ENCODE measurements at places on chromosomes 3 and 15. TPM values are rescaled to one million over a fixed set of nuclear protein-coding genes. Genes with fewer than 3 reads are reported as not detected.

- no peak for DNase-seq
Observed at GRCh38 chr15:86973284-86973844, 893.7 kb downstream of the AGBL1 start.

Gene TIMP4
- total RNA-seq: not detected

- peak; percentile 36 for DNase-seq
Observed at GRCh38 chr3:188916934-188917401, 254.8 kb upstream of the TPRG1 start.

DNA sequence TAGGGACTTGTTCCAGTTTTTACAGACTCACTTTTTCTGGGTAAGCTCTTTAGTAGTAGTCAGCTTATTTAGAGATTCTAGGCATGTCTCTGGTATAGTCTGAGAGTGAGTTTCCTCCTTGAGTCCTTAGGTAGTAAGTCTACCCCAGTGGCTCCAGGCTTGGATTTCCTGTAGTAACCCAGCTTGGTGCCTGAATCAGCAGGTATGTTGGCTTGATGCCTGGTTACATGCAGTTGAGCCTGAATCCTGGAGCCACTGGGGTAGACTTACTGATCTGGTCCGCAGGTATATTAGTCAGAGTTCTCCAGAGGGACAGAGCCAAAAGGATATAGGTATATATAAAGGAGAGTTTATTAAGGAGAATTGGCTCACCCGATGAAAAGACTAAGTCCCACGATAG is 85.8 kb upstream of the RBMS3 start:
- no peak for DNase-seq

Gene ADAMTS9
- total RNA-seq: not detected

Gene ROBO2
- total RNA-seq: not detected

GRCh38 chr3:197858598-197858997 is 67.5 kb downstream of the LRCH3 start:
- DNase-seq: no peak

Gene RTP3
- total RNA-seq: not detected

Gene SYNM
- total RNA-seq: 0.43 TPM

Gene FBXL22
- 0.80 TPM for total RNA-seq

- no peak for DNase-seq
Observed at GRCh38 chr3:124315215-124316033, 323.5 kb upstream of the ROPN1 start.

DNA sequence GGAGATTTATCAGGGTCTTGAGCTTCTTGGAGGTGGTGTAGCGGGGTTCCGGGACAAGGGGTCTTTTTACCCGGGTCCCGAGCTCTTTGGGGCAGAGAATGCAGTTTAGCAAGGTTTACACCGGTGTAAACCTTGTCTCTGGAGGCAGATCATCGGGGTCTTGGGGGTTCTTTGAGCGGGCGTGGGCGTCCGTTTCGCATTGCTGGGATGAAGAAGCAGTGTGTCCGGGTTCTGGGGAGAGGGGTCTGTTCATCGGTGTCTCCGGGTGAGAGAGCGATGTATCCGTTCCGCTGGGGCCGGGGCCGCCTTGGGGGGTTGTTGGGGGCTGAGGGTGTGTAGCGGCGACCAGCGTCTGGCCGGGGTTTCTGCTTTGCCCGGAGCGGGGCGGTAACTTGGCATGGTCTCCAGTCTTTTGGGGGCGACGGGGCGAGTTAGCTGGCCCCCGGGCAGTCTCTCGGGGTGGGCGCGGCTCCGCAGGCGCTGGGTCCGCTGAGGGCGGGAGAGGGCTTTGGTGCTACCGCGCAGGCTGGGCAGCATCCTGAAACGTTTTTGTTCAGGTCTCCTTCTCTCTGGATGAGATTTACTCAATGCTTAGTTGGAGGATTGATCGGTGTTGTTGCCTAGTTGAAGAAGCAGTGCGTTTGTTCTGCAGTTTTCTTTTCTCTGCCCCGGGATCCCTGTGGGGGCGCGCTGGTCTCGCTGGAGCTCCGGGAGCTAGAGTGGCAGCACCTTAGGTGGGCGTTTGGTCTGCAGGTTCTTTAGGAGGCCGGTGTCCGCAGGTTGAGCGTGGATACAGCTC is 843 bp downstream of the GLCE start:
- no peak for DNase-seq

DNA sequence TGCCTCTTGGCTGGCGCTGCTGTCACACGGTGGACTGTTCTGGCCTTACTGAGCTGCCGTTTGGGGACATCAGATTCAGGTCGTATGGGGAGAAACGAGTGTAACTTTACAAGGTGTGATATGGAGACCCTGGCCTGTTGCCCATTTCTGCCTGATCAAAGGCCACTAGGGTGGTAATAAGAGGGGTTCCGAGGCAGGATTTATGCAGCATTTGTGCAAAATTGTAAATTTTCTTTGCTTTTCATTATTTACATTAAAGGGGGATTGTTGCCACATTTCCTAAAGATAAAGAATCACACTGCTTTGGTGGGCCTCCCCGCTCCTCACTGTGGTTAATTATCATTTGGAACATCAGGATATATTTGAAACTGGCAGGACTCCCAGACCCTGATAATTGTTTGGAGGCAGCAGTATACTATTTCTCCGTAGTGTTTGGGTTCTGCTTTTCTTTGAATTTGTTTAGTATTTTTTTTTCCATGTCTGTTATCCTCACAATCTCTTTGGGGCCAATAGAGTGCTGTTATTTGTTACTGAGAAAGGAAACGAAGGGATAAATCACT is 891 bp downstream of the NXPE3 start:
- DNase-seq: no peak

- DNase-seq: no peak
Observed at GRCh38 chr3:107928084-107928445, 162.8 kb downstream of the CD47 start.

- no peak for DNase-seq
Observed at GRCh38 chr3:90054311-90054710, 946.9 kb downstream of the EPHA3 start.

DNA sequence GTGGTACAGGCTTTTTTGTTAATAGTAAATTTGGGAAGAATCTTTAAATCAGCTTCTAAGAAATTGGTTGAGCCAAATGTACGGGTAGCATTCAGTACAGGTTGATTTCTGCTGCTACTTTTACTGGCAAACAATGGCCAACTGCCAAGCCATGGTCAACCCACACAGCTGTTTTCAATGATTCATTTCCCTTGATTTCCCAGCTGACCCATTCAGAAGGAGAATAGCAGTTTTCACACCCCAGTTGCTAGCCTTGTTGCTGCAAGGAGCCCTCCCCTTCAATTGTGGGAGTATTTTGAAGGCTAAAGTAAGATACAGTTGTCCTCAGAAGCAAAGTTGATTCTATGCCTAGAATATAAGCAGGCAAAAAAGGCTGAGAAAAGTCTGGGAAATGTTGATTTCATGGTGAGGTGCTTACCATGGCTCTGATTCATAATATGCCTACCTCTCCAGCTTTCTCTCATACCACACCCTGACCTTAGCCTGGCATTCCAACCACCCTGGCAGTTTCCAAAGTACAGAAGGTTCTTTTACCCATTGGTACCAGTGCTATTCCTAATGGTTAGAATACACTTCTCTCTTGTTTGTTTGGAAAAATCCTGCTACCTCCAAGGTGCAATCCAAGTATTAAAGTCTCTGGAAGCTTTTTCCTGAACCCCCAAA is 320.3 kb upstream of the TGFBR2 start:
- no peak for DNase-seq

Gene GOLGA8A
- 158 TPM for total RNA-seq

- no peak for DNase-seq
Observed at GRCh38 chr15:57196865-57197264, 179.4 kb upstream of the CGNL1 start.

GRCh38 chr15:25508369-25509002 is 69.7 kb upstream of the UBE3A start:
- DNase-seq: no peak

DNA sequence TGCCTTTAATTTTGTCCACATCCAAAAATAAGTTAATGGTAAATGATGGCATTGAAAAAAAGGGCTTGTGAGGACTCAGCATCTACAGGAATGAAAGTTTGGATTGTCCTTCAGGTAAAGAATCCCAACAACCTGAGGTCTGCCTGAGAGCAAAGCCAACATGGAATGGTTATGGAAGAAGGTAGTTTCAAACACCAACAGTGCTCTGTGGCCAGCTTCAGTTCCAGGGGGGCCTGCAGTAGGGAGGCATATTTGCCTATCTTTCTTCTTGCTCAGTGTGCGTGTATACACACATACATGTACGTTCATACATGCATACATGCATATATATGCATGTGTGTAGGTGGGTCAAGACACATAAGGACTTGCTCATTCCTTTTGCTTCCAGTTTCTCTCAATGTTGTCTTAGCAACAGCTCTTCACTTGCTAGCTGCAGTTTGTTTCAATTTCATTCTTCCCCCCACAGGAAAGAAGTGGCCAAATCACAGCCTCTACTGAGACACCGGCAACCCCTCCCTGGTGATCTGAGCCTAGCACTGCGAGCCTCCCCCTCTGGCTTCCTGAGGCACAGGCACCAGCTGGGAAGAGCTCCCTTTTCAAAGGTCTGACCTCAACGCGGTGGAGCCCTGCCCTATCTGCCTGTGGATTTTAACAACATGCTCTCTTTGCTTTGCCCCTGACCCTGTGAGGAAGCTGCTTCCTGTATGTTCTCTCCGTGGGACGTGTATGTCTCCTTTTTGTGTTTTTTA is 146.2 kb downstream of the KLF13 start:
- no peak for DNase-seq

DNA sequence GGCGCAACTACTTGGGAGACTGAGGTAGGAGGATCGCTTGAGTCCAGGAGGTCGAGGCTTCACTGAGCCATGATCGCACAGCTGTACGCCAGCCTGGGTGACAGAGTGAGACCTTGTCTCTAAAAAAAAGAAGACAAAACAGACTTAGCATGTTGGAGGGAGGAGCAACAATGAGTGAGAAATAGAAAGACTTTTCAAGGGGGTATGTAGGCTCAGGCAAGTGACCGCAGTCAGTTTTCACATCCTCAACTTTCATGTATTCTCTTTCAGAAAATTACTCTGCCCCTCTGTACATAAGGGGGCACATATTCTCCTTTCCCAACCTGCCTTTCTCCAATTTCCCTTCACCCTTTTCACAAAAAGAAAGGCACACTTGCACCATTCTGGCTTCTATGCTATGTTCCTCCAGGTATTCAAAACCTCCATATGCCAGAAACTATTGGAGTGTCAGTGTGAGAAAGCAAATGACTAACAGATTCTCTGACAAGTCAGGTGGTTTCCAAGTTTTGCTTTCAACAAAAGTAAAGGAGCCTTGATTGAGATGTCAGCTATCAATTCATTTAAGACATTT is 7.6 kb downstream of the NSUN3 start:
- DNase-seq: no peak

DNA sequence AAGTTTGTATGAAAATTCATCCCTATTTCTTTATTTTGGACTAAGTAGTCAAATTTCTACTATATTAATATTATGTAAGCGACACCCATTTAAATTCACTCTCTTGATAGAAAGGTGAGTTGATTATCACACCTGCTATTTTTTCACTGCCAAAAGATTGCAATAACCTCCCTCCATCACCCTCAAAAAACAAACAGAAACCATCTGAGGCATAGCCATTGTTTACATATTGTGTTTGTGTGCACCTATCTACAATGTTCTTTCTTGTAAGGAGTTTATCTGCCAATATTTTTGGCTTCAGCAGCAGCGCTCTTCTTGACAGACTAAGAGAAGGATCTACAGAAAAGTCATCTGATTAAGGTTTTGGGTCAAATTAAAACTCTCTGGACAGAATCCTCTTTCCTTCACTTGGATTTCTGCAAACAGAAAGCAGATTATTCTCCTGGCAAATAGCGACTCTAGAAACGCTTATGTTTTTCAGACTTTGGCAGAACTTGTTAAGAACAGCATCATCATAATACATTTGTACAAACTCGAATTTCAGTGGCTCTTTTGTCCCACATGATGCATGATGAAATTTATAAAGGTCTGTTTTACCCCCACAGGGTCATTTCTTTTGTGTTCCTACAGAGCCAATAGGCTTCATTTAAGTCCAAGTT is 48.6 kb downstream of the KCNMB2 start:
- no peak for DNase-seq

Gene CA12
- total RNA-seq: 0.95 TPM

- no peak for DNase-seq
Observed at GRCh38 chr3:112619295-112619694, 21.6 kb downstream of the CCDC80 start.

Gene KCTD6
- 5.7 TPM for total RNA-seq

All from activated naive CD4-positive, alpha-beta T cell treated with anti-CD3 and anti-CD28 coated beads, Interleukin-2, amount 50 U/mL, for 72 hours (primary cell).